Activated CD8-positive, alpha-beta memory T cell treated with anti-CD3 and anti-CD28 coated beads for 48 hours (primary cell): ENCODE measurements at places on chromosomes 1 and 21.

GRCh38 chr1:116460783-116461376 lies 87.8 kb downstream of the ATP1A1 start:
- no peak for DNase-seq

GRCh38 chr1:11071463-11072215 lies 11.8 kb upstream of the SRM start:
- DNase-seq = no peak

DNA sequence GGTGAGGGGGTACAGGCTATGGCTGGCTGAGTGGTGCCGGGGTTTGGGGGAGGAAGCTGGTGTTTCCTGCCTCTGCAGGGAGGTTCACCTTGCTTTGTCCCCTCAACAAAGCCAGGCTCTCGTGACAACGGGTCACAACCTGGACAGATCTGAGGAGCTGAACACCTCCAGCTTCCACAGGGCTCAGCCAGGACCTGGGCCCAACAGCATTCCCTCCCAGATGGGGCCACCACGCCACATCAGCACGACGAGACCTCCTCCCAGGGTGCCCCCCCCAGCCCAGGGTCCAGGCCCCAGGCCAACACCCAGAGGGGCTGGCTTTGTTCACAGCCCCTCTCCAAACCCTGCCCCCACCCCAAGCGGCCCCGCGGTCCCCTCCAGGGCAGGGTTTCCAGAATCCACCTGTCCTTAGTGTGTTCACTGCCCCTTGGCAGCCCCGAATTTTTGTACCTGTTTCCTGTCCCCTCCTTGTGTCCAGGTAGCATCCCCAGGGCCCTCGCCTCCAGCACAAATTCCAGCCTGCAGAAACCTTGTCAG lies 34.7 kb downstream of the UBE2G2 start:
- no peak for DNase-seq

- DNase-seq = peak; percentile 39
Observed at GRCh38 chr1:113929750-113930498, 800 bp downstream of the HIPK1 start.
